Left forelimb (tissue), 1 donor: ENCODE measurements at places on chromosomes 6 and 20.

DNA sequence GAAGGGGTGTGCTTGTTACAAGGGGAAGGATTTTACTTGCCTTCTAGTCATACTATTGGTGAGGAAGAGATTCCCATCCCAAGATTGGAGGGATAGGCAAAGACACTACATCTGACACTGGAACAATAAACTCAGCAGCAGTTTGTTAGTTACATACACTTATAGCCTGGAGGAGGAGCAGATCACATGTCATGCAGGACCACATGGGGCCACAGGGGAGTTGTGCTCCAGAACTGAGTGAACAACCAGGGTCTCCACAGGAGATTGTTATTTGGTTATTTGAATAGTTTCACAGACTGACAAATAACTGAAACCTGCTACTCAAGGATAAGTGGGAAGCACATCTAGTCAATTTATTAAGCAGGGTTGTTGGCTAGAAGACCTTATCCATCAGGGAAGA is 559.4 kb upstream of the MANEA start:
- no peak for DNase-seq

GRCh38 chr6:144343701-144344428 is 58.7 kb downstream of the UTRN start:
- DNase-seq = no peak

GRCh38 chr20:5070570-5070969 is 49.2 kb downstream of the PCNA start:
- no peak for DNase-seq

GRCh38 chr6:89409461-89410035 is 2.5 kb downstream of the RRAGD start:
- no peak for DNase-seq

- peak; percentile 41 for DNase-seq
Measured at GRCh38 chr6:44737829-44738528, 350.5 kb downstream of the CDC5L start.

GRCh38 chr6:82761674-82762345 is 303.8 kb downstream of the UBE3D start:
- no peak for DNase-seq

DNA sequence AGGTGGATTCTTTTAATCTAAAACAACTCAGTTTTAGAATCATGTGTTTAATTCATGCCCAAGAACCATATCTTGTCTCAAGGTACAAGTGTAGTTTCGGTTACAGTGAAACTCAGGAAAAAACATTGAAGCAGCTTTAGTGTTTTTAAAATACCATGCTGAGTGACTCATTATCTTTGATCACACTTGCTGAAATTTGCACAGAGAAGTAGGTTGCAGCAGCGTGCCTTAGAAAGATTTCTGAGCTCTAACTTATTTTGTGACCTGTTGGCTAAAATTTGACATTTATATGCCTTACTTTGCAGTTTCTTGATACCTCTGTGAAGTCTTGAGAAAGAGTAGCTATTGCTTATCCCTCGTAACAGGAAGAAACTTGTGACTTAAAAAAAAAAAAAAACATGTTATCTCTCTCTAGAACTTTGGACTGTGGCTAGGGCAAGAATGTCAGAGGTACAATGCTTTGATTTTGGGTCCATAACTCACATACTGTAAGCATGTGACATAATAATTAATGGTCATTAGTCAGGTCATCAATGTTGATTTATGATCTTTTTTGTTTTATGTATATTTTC is 34.5 kb upstream of the FUCA2 start:
- no peak for DNase-seq

DNA sequence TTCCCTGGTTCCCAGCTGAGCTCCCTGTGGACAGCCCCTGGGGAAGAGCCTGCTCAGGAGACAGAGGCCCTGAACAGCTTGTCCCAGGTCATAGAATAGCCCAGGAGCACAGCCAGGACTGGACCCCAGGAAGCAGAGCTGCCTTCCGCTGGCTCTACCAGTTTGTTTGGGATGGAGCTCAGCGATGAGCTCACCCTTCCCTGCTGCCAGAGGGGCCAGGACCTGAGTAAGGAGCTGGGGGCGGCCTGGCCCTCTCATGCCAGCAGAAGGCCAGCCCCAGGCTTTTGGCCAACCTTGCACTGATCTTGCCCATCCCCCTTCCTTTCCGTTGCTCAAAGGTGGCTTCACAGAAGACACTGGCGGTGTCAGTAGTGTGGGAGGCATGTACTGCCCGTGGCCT is 17.5 kb downstream of the MMP24OS start:
- no peak for DNase-seq

- no peak for DNase-seq
Measured at GRCh38 chr6:168469521-168469920, 28.5 kb downstream of the SMOC2 start.

- no peak for DNase-seq
Measured at GRCh38 chr6:15387118-15387517, 141.2 kb downstream of the JARID2 start.

DNA sequence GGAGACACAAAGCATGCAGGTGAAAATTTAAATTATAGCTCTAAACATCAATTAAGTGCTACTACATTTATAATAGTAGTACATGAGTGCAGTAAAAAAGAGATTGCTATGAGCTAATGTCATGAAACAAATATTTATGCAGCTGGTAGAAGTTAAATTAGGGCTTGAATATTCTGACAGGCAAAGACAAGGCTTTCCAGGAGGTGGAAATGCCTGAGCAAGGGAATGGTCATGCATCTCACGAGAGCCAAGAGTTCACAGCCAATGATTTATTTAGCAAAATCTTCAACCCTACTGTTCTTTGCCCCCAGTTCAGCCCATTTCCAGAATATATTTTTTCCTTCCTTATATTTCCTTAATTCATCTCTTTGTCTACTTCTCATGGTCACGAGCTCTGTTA is 128.9 kb downstream of the HIVEP2 start:
- no peak for DNase-seq

DNA sequence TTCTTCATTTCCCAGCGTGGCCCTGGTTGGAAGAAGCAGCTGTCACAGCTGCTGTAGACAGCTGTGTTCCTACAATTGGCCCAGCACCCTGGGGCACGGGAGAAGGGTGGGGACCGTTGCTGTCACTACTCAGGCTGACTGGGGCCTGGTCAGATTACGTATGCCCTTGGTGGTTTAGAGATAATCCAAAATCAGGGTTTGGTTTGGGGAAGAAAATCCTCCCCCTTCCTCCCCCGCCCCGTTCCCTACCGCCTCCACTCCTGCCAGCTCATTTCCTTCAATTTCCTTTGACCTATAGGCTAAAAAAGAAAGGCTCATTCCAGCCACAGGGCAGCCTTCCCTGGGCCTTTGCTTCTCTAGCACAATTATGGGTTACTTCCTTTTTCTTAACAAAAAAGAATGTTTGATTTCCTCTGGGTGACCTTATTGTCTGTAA is 292.7 kb downstream of the ESR1 start:
- no peak for DNase-seq

DNA sequence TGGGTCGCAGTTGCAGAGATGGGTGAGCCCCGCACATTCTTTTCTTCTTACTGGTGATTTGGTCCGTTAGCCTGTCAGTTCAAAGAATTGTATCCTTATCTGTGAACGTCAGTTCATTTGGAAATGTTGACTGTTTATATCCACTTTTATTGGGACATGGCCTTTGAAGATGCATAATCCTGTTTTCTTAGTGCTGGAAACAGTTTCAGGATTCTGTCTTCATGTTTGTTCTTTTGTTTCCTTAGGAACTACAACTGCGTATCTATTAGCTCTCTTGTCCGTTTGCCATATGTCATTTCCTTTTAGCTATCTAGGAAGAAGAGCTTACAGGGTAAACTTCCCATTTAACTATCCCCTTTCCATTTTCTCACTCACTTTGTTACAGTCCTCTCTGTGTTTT is 35.0 kb upstream of the TULP1 start:
- no peak for DNase-seq

GRCh38 chr6:125123468-125124048 is 30.0 kb upstream of the TPD52L1 start:
- no peak for DNase-seq

DNA sequence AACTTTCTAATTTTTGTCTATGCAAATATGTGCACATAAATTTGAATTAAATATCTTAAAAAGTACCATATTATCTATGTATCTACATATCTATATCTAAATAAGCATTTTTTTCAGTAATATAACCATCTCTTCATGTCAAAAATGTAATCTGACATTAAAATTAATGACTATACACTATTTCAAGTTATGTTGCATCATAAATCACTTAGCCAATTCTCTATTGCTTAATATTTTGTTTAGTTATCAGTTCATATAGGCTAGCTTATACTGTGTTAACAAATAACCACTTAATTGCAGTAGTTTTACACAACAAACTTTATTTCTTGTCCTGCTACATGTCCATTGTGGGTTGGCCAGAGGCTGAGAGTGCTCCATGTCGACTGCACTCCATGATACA is 360.8 kb downstream of the EPM2A start:
- no peak for DNase-seq

GRCh38 chr6:125414507-125414906 is 112.7 kb upstream of the HDDC2 start:
- no peak for DNase-seq

GRCh38 chr6:75503291-75503690 is 9.7 kb upstream of the FILIP1 start:
- no peak for DNase-seq

DNA sequence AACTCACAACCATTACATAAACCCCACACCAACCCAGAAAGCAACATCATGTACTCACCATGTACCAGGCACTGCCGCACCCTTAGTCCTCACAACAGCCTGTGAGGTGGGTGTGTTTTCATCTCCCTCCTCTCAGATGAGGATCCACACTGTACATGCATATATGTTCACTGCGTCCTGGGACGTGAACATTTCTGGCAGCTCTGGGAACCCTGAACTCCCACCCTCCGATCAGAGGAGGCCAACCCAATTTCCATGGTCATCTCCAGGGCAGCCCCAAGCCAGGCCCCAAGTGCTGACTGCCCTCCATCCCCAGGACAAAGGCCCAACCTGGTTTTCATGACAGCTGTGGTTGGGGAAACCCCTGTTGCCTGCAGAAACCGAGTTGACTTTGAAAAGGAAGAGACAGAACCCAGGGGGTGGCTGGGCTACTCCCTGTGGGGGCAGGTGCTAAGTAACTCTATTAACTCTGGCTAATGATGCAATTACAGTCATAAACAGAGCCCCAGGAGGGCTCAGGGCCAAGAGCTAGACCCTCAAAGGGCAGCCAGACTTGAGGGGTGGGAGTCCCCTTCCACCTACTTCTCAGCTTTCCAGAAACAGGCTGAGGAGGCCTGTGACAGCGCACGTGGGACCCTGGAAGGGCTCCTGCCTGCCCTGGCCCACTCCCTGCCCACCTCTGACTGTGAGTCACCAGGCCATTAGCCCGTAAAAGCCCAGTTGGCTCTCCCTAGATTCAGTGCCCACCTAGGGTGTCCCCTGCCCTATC is 2.6 kb downstream of the TFEB start:
- no peak for DNase-seq

- DNase-seq = no peak
Measured at GRCh38 chr6:85451565-85452306, 1.9 kb downstream of the NT5E start.

DNA sequence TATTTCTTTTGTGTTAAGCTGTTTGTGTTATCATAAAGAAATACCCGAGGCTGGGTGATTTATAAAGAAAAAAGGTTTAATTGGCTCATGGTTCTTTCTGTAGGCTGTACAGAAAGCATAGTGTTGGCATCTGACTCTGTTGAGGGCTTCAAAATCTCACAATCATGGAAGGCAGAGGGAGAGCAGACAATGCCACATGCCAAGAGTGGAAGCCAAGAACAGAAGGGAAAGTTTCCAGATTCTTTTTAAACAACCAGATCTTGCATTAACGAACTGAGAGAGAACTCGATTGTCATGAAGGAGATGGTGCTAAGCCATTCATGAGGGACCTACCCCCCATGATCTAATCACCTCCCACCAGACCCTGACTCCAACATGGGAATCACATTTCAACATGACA is 290.1 kb downstream of the BMP2 start:
- DNase-seq = no peak

DNA sequence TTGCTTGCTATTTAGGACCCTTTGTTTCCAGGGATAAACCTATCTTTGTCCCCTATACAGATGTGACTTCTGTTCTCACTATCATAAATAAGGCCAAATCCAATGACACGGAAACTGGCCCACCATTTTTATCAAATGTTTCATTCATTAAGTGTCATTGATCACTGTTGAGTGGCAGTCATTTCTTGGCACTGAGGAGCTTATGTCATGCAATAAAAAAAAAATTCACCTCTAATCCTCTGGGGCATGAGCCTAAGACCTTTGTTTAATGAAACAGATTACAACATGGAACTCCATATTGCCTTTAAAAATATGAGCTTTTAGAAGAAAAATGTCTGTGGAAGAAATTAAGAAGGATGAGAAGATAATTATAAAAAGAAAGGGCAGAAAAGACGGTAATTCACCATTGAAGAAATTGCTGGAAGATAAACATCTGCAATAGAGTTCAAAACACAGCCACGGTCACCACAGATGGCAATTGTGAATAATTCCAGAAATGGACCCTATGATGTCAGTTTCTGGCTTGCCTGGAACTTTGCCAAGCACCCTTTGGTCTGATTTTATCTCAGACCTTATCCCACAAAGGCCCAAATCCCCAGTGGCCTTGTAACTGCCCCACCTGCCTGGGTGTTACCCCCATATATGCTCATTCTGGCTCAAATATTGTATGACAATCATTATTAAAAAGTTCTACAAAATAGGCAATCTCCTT is 91.1 kb downstream of the DST start:
- no peak for DNase-seq

- DNase-seq = no peak
Measured at GRCh38 chr6:88982720-88983119, 19.3 kb upstream of the RNGTT start.

DNA sequence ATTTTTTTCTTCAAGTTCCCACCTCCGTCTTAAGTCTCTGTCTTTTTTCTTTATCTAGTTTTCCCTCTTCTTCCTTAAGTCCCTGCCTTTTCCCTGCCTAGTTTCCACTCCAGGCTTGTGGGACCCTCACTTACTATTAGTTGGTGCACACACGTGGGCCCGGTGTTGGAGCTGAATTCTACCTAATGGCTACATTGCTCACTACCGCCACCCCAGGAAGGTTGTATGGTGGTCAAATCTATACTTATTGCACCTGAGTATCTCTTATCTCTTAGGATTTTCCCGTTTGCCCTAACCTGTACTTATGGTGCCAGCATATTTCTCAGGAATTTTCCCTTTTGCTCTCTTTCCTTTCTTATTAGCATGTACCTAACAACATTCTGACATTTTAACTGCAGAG is 692.8 kb downstream of the EPM2A start:
- no peak for DNase-seq

GRCh38 chr6:154514481-154514880 is 4.0 kb upstream of the CNKSR3 start:
- DNase-seq = no peak

DNA sequence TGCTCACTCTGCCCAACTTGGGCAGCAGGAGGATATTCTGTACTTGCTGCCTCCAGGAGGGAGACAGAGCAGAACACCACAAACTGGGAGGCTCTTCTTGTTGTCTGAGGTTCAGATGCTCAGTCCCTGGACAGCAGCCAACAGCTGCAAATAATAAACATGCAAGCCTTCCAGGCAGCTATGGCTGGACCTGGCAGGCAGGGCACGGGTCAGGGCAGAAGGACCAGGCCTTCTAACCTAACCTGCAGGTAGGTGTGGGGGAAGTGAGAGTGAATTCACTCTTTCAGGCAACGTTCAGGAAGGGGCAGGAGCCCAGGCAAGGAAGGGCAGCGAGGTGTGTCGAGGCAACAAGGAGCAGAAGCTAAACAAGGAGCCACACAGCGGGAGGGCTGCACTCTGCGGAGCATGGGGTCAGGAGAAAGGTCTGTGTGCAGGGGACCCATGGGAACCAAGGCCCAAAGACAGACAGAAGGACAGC is 31.5 kb downstream of the NINL start:
- no peak for DNase-seq
